Left forelimb (tissue), 1 donor: ENCODE measurements at places on chromosomes 1 and 21.

GRCh38 chr21:34669149-34669879 lies 520 bp downstream of the CLIC6 start:
- no peak for DNase-seq

DNA sequence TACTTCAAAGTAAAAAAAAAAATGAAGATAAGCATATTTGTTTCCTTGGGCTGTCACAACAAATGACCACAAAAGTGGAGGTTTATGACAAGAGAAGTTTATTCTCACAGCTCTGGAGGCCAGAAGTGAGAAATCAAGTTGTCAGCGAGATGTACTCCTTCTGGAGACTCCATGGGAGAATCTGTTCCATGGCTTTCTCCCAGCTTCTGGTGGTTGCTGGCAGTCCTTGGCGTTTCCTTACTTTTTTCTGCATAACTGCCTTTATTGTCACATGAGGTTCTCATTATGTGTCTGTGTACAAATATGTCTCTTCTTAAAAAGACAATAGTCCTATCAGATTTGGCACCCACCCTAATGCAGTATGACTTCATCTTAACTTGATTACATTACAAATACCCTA lies 398.3 kb downstream of the KCNT2 start:
- DNase-seq = no peak

DNA sequence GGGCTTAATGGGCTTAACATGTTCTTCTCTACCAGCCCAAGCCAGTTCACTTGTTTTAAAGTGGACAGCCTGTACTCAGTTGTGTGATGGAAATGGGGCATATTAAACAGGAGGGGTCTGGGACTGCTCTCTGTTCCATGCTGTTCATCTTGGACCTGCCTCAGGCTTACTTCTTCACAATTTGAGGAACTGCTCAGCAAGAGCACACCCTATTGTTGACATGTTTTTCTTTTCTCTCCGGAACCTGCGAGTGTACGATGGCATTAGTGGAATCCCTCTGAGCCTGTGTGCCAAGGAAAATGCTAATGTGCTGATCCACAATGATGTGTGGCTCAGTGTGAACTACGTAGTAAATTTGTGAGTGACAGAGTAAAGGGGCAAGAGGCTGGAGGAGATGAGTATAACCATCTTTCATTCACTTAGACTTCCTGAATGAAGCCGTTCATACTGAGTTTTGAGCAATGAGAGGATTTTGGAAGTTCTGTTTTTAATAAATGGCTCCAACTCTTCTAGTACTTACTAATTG lies 6.9 kb downstream of the AHCYL1 start:
- no peak for DNase-seq

- no peak for DNase-seq
Observed at GRCh38 chr1:214362188-214362882, 81.4 kb downstream of the SMYD2 start.

- no peak for DNase-seq
Observed at GRCh38 chr1:7424352-7424890, 346.7 kb upstream of the VAMP3 start.

DNA sequence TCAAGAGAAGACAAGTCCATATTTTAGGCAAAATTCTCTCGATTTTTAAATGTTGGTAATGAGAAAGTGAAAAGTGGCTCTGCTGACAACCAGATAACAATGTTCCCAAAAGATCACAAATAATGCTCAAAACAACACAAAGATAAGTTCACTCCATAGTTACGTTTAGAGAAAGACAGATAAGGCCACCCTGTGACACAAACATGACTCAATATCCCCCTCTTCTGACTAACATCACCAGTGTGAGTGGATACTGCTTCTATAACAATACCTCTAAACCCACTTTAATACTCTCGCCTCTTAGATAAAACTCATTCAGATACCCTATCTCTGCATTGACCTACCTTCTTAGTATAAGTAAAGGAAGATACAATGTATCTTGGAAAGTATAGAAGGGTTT lies 51.2 kb upstream of the RGS7 start:
- DNase-seq = no peak

- peak; percentile 12 for DNase-seq
Observed at GRCh38 chr1:47513393-47513792, 75.5 kb downstream of the FOXD2 start.

DNA sequence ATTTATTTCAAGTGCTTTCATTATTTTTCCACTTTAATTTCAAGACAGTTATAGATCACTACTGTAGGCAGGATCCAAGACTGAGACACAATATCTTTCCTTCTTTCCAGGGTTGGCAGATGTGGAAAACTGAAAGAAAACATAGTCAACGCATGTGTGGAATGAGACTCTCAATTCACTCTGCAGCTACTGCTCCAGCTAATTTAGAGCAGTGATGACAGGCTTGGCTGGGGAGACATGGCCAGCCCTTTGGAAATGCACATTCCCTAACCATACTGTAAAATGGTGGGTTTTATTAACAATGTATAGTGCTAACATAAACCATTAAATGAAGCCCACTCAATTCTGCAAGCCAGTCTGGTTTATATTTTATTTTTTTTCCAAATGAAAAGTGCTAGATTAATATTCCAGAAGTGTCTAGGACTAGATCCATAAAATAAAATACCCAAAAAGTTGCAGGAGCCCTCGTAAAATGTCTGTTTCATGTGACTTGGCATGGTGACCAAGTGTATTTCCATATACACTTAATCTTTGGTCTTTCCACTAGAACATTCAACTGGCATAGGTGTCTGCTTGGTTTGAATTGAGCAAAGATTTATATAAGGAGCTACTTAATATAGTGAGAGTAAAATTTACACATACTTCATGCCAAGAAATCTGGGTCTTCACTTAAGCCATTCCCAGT lies 32.9 kb downstream of the COL11A1 start:
- no peak for DNase-seq

- no peak for DNase-seq
Observed at GRCh38 chr1:70666381-70667140, 255.5 kb downstream of the CTH start.
